Heart right ventricle (tissue), 16 donors: ENCODE measurements at places on chromosomes 5 and 9. TPM values are rescaled to one million over a fixed set of nuclear protein-coding genes. Genes with fewer than 3 reads are reported as not detected.

The ARL10 gene
- total RNA-seq: 6.0 TPM

The PIP5K1B gene
- total RNA-seq: 47.7 TPM

DNA sequence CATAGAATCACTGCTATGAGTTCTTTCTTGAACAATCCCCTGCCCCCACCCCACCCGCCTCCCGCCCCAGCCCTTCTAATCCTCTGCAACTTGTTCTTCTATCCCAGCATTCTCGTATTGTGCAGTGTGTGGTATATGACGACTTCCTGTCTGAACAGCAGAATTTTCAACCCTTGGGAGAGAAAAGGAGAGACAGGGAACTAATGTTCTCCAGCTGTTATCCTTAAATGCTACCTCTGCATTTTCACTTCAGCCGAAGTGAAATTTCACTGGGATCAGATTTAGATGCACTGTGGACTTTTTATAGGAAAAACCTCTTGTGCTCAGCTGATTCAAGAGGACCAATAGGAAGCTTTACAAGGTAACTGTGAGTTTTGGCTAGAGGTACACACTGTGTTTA, 2.2 kb downstream of the FBXL7 start:
- DNase-seq: no peak

GRCh38 chr9:6889868-6890267, 132.1 kb downstream of the KDM4C start:
- no peak for DNase-seq

- DNase-seq: no peak
Measured at GRCh38 chr5:143544606-143545005, 141.1 kb upstream of the NR3C1 start.

The FCN1 gene
- total RNA-seq: 0.97 TPM

GRCh38 chr5:152556784-152557183, 151.7 kb upstream of the NMUR2 start:
- no peak for DNase-seq

The VCAN gene
- 27.2 TPM for total RNA-seq

The LCN1 gene
- total RNA-seq: not detected

The DBH gene
- total RNA-seq: 0.09 TPM

DNA sequence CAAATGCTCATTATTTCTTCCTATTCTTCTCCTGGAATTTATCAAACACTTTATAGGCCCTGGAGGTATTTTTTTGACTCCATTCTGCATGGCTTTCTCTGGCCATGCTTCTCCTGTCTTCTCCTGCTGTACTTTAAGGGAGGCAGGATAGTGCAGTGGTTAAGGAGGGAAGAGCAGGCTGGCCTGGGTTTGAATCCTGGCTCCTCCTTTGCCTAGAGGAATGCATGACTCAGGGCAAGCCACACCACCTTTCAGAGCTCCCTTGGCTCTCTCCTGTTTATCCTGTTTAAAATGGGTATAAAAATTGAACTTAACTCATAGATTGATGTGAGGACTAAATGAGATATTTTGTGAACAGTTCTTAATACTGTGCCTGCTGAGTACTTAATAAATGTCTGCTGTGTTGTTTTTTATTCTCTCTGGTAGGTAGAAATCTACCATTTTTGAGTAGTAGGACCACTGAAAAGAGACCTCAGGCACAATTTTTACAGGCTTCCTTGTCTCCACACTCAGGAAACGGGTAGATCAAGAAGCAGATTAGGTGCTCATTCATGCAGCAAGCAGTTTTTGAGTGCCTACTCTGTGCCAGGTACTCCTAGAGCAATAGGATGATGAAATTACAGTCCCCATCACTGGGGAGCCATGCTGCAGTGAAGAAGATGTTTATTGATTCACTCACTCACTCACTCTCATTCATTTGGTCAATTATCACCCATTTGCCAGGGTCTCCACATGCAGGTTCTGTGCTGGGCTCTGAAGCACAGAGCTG, 32.7 kb upstream of the ARAP3 start:
- DNase-seq: no peak

The RAD50 gene
- total RNA-seq: 31.1 TPM

DNA sequence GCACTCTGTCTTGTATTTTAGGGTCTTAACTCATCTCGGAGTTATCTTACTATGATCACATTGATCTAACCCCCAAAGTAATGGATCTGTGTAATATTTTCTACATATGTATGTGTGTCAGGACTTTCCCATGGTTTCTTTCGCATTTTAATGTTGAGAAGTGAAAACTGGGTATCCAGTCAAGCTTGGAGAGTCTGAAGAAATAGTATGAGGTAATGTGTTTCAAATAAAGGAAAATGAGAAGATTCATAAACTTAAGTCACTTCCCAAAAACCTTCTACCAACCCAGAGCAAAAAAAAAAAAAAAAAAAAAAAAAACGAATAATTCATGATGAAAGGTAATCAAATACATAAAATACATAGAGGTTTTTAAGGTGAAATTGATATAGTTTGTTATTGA, 187.8 kb upstream of the VCAN start:
- no peak for DNase-seq

The PCDHGA6 gene
- total RNA-seq: 8.1 TPM

GRCh38 chr5:81137833-81138232, 95.3 kb upstream of the CKMT2 start:
- DNase-seq: no peak

The SLC34A1 gene
- not detected for total RNA-seq

GRCh38 chr5:119681734-119682133, 52.4 kb downstream of the FAM170A start:
- no peak for DNase-seq

The GPR151 gene
- total RNA-seq: not detected

DNA sequence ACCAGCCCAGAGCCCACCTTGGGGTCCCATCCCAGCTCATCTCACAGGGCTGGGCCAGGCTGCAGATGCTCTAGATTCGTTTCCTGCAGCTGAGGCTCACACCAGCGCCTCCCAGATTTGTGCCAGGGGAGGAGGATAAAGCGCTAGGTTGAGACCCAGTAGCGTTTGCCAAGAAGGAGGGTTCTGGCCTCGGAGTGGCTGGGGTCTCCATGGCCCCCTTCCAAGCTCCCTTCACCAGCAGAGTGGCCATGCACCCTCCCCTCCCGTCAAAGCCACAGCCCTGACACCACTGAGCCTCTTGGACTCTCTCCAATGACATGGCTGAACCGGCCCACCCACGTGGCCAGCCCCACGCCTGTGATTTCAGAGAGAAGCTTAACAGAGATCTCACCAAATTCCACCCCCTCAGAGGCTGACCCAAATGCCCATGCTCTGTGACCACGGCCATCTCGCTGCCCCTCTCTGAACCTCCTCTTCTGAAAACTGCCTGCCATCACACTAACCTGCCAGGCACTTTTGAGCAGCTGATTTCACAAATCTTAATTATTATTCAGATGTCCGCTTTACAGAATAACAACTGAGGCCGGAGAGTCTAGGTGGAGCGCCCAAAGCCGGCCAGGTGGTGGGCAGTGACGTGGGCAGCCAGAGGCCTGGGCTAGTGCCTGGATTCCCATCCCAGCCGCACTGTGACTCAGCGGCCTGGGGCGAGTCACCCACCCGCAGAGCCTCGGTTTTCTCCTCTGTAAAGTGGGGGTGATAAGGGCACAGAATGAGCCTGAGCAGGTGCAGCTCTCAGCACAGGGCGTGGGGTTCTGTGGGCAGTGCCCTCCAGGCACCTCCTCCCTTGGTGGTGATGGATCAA, 155.7 kb downstream of the C9orf50 start:
- peak; percentile 38 for DNase-seq

- DNase-seq: no peak
Measured at GRCh38 chr9:93895535-93895934, 59.6 kb downstream of the BARX1 start.

- DNase-seq: no peak
Measured at GRCh38 chr5:95969651-95970358, 8.2 kb upstream of the ELL2 start.

The RASGEF1C gene
- not detected for total RNA-seq

GRCh38 chr9:118533101-118533500, 828.9 kb downstream of the TLR4 start:
- no peak for DNase-seq

DNA sequence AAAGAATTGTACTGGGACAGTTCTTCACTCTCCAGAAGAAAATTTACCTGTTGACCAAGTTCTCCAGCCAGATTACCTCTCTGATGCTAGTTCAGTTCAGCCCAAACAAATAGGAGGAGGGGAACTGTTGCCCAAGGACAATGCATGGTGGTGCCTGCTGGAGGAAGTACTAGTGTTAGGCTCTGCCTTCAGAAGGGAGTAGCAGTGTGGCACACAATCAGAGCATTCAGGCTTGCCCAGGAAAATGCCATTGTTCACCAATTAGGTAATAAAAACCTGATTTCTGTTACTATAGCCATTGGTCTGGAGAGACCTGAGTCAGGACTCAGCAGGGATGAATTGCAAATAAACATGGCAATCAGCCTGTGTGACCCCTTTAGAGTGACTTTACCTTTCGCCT, 720.8 kb upstream of the ZNF608 start:
- DNase-seq: no peak

- no peak for DNase-seq
Measured at GRCh38 chr5:85929713-85930112, 688.0 kb upstream of the COX7C start.

GRCh38 chr5:43061352-43062075, 21.4 kb upstream of the ANXA2R start:
- no peak for DNase-seq

DNA sequence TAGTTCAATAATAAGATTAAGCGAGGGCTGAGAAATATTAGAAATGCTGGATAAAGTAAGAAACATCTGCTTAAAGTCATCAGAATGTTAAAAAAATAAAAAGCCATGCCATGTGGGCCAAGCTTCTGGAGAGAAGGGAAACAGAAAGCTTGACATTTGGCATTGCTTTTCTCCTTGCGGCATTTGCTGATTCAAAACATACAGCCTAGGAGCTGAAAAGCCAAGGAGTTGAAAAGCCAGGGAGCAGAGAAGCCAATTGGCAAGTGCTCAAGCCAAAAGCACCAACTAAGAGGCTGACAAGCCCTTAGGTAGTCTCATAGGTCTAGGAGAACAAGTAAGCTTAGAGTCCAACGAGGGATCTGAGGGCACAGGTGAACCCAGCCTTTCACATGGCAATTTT, 754.3 kb downstream of the TLE4 start:
- DNase-seq: no peak

- no peak for DNase-seq
Measured at GRCh38 chr9:132600326-132600984, 18.0 kb downstream of the BARHL1 start.

DNA sequence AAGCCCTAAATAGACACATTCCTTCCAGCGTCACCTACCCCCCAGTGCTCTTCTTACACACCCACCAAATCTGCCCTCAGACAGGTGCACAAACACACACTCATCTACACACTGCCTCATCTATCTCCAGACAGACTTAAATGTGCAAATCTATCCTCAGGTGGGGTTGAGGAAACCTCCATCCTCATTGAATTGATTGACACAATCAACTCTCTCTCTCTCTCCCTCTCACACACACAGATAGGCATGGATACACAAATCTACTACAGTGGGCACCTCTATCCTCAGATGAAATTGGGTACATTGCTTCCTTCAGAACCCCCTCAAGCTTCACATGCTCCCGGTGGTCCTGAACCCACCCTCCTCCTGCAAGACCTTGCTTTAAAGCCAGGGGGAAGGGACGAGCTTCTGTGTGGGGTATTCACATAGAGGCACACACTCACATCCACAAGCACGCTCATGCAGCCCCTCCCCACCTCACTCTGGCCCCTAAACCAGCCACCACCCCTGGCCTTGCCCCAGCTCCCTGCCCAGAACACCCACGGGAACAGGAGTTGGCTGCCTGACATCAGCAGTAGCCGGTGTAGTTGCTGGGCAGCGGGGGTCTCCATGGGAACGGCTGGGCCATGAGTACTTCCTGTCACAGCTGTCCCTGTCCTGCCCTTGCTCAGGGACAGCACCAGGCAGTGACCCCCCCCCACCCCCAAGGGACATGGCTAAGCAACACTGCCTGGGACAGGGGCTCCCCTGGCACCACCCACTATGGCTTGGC, 22.8 kb downstream of the PCDH1 start:
- DNase-seq: peak; percentile 60

DNA sequence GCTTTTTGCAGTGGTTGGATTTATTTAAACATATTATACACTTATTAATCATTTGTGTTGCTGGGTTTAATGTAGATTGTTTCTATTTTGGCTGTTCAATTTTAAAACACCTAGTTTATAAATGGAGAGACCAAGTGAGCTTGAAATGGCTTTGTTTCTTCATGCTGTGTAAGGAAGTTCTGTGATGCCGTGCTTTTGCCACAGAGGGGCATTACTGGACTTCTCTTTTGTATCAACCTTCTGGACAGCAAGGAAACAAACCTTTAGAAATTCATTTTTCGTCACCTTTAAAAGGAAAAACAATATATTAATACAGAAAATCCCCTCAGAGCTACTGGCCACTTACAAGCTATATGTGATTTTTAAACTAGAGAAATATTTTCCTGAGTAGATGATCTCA, 81.9 kb downstream of the DMRTA1 start:
- DNase-seq: no peak
